Calu3 (cell line): ENCODE measurements at places on chromosomes 6 and 20. TPM values are rescaled to one million over a fixed set of nuclear protein-coding genes. Genes with fewer than 3 reads are reported as not detected.

Gene MRPS18B
- 103 and 107 TPM in 2 replicates for total RNA-seq

Gene C20orf202
- total RNA-seq: 0.22 TPM in 1 of 2 replicates, not detected in the other

Gene OLIG3
- not detected in 2 replicates for total RNA-seq

Gene SIRPA
- total RNA-seq: 24.0 and 28.3 TPM in 2 replicates

Gene LST1
- total RNA-seq: 0.94 TPM in 1 of 2 replicates, not detected in the other

Gene PBOV1
- total RNA-seq: not detected in 2 replicates

Gene RANBP9
- 17.8 and 20.4 TPM in 2 replicates for total RNA-seq

Gene FAM184A
- 8.2 and 8.6 TPM in 2 replicates for total RNA-seq

DNA sequence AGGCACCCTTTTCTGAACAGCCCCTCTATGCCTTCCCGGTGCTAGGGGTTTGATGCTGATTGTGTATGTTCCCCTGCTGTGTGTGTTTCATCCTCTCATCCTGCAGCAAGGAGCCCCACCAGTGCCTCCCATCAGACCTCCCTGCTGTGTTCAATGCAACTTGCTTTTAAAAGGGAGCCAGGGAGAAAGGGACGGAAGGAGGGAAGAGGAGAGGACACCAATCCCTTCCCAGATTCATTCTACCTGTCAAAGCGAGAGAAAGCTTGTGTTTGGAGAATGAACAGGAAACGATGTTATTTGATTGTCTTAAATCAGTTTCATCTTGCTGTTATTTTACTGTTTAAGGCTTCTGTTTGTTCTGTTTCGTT, 259.2 kb downstream of the ADGB start:
- no peak for DNase-seq

- DNase-seq: no peak
Measured at GRCh38 chr20:52410182-52410647, 218.6 kb upstream of the ZFP64 start.

- DNase-seq: no peak
Measured at GRCh38 chr6:79372757-79373156, 138.3 kb upstream of the HMGN3 start.

- no peak for DNase-seq
Measured at GRCh38 chr6:52435345-52435744, 15.2 kb downstream of the EFHC1 start.

DNA sequence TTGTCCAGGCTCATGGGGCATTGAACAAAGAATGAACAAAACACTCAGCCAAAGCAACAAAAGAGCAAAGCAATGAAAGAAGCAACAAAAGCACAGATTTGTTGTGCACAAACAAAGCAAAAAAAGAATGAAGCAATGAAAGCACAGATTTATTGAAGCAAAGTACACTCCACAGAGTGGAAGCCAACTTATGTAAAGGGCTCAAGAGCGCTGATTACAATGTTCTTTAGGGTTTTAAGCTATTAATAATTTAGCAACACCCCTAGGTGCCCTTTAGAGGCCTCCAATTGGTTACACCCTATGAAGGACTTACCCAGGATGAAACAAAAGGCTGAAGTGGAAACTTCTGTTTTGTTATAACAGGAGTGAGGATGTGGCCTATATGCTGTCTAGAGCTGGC, 179.2 kb upstream of the PROKR2 start:
- no peak for DNase-seq

GRCh38 chr6:153231048-153231646, 100.1 kb upstream of the RGS17 start:
- DNase-seq: peak; percentile 62

- no peak for DNase-seq
Measured at GRCh38 chr6:130520801-130521200, 155.0 kb downstream of the TMEM200A start.

- DNase-seq: no peak
Measured at GRCh38 chr6:133991096-133991593, 38.1 kb downstream of the TBPL1 start.

GRCh38 chr6:10338151-10338550, 76.7 kb downstream of the TFAP2A start:
- DNase-seq: no peak

DNA sequence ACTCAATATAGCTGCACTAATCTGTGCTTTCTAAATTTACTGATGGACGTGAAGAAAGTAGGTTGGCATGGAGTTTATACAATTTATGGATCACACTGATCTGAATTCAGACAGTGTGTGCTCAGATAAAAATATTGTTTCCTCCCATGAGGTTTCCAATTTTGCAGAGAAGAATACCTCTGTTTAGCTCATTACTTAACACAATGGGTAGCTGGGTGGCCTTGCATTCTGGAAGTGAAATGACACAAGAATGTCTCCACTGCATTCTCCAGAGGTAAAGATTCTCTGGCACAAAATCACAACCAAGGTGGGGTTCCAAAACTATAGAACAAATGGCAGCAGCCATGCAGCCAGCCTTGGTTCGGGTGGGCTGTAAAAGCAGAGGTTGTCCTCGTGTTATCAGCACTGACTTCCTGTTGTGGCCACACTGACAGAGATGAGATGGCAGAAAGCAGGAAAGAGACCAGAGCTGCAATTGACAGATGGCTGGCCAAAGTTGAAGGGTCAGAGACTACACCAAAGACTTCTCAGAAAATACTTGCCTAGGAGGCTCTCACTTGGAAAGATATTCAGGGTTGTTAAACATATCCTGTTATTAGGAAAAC, 50.2 kb downstream of the HDAC2 start:
- DNase-seq: no peak

- no peak for DNase-seq
Measured at GRCh38 chr6:50030777-50031562, 9.2 kb upstream of the DEFB110 start.

DNA sequence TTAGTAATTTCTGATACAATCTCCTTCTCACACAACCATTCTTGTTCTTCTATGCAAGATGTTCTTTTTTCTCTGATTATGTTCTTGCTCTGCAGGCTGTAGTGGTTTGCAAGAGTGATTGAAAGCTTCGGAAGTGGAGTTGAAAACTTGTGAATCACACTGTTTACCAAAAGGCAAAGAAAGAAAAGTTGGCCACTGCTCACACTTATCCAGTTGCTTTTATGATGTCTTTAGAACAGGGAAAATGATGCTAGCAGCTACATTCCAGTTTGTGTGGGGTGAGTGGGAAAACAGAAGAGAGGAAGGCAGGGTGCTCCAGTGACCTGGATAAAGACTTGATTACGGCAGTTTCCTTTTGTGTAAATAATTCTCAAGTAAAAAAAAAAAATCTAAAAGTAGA, 583.3 kb downstream of the TENT5A start:
- DNase-seq: no peak

GRCh38 chr20:52004018-52004417, 187.6 kb downstream of the ZFP64 start:
- DNase-seq: no peak

- no peak for DNase-seq
Measured at GRCh38 chr6:136608991-136609390, 58.8 kb upstream of the MAP7 start.

- no peak for DNase-seq
Measured at GRCh38 chr6:158810155-158811095, 8.7 kb downstream of the EZR start.

DNA sequence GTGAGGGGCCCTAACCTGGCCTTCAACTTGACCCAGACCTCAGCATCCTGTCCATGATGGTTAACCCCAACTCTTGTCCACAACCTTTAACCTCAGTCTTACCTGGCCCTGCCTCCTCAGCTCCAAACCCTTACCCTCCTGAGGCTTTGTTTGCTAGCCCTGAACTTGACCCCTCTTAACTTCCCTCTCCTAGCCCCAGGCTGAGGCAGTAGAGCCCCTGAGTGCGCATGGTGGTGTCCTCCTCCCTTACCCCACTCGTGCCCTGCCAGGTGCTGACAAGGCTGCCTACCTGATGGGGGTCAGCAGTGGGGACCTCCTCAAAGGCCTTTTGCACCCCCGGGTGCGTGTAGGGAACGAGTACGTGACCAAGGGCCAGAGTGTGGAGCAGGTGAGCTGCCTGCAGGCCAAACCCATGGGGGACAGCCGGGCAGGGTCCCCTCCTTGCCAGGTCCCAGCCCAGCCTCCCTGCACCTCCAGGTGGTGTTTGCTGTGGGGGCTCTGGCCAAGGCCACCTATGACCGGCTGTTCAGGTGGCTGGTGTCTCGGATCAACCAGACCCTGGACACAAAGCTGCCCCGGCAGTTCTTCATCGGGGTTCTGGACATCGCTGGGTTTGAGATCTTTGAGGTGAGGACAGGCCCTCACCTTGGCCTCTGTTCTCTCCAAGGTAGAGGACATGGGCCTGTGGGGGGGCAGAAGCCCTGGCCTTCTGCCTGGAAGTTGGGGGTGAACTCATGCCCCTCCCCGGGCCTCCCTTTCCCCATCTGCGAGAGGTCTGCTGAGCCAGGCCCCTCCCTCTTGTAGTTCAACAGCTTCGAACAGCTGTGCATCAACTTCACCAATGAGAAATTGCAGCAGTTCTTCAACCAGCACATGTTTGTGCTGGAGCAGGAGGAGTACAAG, 31.9 kb downstream of the MYH7B start:
- DNase-seq: no peak

DNA sequence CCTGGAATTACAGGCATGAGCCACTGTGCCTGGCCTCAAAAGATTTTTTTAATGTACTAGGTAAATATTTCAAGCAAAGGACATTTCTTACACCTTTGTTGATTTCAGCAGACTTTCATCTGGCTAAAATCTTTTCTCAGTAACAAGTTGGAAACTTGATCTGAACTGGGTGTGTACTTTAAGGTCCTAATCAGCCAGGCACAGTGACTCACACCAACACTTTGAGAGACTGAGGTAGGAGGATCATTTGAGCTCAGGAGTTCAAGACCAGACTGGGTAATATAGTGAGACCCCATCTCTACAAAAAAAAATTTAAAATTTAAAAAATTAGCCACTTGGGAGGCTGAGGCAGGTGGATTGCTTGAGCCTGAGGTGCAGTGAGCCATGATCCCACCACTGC, 7.0 kb upstream of the RALGAPA2 start:
- no peak for DNase-seq

DNA sequence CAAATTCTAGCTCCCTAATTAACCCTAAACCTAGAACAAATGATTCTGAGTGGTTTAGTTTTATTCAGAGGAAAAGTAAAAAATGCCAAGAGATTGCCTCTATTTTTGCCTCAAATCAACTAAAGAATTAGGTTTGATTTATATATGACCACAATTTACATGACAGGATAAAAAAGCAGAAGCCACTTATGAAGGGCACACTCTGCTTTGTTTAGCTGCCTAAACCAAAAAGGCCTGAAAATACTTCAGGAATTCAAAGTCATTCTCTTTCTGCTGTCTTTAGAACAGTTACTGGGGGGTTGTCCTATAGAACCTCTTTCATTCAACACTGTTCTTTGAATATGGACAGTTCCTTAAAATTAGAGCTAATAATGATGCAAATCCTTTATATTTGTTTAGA, 5.3 kb downstream of the FBXO5 start:
- no peak for DNase-seq

DNA sequence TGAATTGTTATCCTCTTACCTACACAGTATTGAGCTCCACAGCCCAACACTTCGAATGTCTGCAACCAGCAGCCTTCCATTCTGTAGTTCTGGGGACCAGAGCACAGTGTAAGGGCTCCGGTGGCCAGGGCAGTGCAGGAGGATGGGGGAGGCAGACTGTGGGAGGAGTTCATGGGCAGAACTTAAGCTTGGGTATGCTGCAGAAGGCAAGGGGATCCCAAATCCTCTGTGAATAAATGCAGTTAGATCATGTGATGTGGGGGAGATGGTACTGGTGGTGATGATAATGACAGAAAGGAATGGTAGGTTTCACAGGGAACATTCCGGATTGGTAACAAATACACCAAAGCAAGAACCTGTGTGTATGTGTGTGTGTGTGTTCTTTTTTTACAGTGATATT, 26.5 kb upstream of the CNKSR3 start:
- no peak for DNase-seq

GRCh38 chr6:160959726-160960435, 31.7 kb upstream of the MAP3K4 start:
- DNase-seq: no peak

DNA sequence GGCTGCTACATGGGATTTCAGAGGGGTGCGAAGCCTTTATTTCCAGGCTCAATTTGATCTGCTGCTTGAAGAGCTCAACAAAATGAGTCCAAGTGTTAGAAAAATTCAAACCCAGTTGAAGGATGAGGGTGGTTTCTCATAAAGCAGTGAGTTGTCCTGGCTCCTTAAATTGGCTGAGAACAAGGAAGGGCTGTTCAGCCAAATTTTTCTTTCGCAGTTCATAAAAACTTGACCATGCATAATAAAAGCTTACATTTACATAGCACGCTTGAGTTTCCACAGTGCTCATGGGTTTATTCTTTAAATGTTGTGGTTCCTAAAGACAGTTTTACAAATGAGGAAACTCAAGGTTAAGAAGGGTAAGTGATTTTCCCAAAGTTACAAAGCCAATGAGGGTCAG, 174.4 kb upstream of the FOXA2 start:
- DNase-seq: no peak

GRCh38 chr20:9617940-9618339, 103.5 kb downstream of the LAMP5 start:
- DNase-seq: peak; percentile 41

GRCh38 chr20:63769891-63770474, 30.4 kb downstream of the SLC2A4RG start:
- no peak for DNase-seq
